ENCODE measurements at places on chromosomes 6 and 20.

DNA sequence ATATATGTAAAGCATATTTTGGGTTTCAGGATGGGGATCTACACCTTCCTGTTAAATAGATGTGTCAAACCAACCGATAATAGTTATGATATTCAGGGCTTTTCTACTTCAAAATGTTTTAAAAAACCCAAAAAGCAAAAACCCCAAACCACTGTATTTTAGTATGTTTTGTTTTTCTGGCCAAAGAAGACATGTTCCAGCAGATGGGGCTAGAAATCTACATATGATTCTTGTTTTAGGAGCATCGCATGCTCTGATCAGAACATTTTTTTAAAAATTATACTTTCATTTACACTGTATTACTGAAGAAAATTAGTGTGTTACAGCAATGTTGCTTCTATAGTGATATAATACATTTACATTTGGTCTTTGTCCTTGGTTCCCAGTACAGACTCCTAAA lies 11.0 kb downstream of the RMND1 start:
- H3K27ac ChIP-seq, result peak overlapping the region; percentile 33
- peaks cover 77% of the 10 kb centered on the region for H3K4me1 ChIP-seq
- no peak overlapping the region for H3K4me3 ChIP-seq
- DNase-seq, result no peak
- H3K36me3 ChIP-seq, result peaks cover 31% of the 10 kb centered on the region

- H3K27me3 ChIP-seq, result no peaks in the 10 kb centered on the region
- H3K4me3 ChIP-seq, result no peak overlapping the region
- H3K27ac ChIP-seq, result no peak overlapping the region
- DNase-seq, result no peak
- H3K4me1 ChIP-seq, result 0 out of 2 replicates have a peak, but pooled peaks cover 5% of the 10 kb centered on the region
- no peaks in the 10 kb centered on the region for H3K36me3 ChIP-seq
Observed at GRCh38 chr6:139509167-139509566, 134.7 kb upstream of the CITED2 start.

- H3K36me3 ChIP-seq, result no peaks in the 10 kb centered on the region
- DNase-seq, result no peak
- H3K27ac ChIP-seq, result no peak overlapping the region
Observed at GRCh38 chr6:22468256-22468965, 101.0 kb upstream of the HDGFL1 start.

DNA sequence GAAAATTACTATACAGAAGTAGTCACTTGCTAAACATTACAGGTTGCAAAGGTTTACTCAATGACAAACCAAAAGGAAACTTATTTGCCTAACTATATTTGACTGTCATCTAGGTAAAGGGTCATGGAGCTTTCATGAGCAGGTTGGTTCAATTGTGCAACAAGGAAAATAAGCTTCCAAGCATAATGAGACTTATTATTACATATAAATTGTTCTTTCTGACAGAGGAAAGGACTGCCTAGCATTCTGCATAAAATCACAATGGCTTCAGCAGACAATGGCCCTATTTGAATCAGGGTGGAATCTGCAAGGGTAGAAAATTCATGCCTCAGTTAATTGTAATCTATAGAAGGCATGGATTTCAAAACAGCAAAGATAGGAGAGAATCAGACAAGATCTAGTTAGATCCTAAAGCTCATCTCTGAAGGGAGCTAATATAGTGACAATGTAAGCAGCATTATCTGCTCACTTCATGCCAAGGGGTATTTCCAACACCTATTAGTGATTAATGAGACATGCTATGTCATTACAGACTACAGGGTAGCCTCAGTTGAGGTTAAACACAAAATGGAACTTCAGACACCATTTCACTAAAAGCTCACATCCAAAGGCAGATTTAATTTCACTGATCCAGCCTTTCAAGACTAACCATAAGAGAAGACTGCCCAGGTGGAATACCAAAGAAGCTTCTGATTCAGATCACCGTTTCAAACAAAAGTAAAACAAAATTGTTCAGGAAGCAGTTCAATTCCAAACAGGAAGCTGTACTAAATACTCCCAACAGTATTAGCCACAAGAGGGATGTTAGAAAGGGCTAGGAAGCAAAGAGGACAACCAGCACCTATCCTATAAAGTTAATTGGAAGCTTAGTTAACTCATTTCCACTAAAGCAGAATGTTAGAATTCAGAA lies 8.5 kb downstream of the STAU1 start:
- H3K4me1 ChIP-seq, result peaks cover 43% of the 10 kb centered on the region
- no peak overlapping the region for H3K4me3 ChIP-seq
- peaks cover 8% of the 10 kb centered on the region for H3K36me3 ChIP-seq

DNA sequence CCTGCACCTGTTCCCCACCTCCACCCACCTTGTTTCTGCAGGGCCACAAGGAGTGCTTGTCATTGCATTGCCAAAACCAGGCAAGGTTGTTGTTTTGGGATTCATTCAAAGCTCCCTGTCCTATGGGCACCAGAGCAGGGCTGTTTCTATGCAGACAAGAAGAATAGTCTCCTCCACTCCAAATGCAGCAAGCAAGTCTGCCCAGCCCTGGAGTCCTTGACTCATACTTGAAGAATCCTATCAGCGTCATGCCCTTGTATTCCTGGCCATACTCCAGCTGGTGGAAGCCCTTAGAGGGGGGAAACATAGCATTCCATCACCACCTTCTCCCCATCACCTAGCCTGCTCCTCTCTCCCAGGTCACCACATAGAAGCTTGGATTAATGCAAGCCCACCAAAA lies 145.3 kb upstream of the ECI2 start:
- H3K27me3 ChIP-seq, result peaks cover 25% of the 10 kb centered on the region
- H3K4me3 ChIP-seq, result peak overlapping the region; percentile 16
- peak; percentile 91 for DNase-seq
- peaks cover 24% of the 10 kb centered on the region for H3K4me1 ChIP-seq
- H3K27ac ChIP-seq, result peak overlapping the region; percentile 58

Data from HFFc6 (cell line).